Neural progenitor cell (in vitro differentiated cells): ENCODE measurements at places on chromosomes 2 and 18. TPM values are rescaled to one million over a fixed set of nuclear protein-coding genes. Genes with fewer than 3 reads are reported as not detected.
A peak's percentile ranks its signal among the peaks of the same experiment; 100 is the strongest.

TRIM43 gene
- not detected in 2 replicates for total RNA-seq

ERICH2 gene
- 0.43 and 2.7 TPM in 2 replicates for total RNA-seq

DIPK1C gene
- 12.9 and 13.7 TPM in 2 replicates for total RNA-seq

ITPRIPL1 gene
- total RNA-seq: 4.3 and 4.9 TPM in 2 replicates

PLCD4 gene
- total RNA-seq: 0.12 and 1.1 TPM in 2 replicates

- peaks cover 100% of the 10 kb centered on the region for H3K27me3 ChIP-seq
- no peak overlapping the region for H3K4me3 ChIP-seq
- DNase-seq: no peak
- peaks cover 38% of the 10 kb centered on the region for H3K4me1 ChIP-seq
- H3K27ac ChIP-seq: no peak overlapping the region
Measured at GRCh38 chr2:218996937-218997336, 3.7 kb upstream of the CRYBA2 start.

GAL3ST2 gene
- total RNA-seq: 0.09 TPM in 1 of 2 replicates, not detected in the other

DNA sequence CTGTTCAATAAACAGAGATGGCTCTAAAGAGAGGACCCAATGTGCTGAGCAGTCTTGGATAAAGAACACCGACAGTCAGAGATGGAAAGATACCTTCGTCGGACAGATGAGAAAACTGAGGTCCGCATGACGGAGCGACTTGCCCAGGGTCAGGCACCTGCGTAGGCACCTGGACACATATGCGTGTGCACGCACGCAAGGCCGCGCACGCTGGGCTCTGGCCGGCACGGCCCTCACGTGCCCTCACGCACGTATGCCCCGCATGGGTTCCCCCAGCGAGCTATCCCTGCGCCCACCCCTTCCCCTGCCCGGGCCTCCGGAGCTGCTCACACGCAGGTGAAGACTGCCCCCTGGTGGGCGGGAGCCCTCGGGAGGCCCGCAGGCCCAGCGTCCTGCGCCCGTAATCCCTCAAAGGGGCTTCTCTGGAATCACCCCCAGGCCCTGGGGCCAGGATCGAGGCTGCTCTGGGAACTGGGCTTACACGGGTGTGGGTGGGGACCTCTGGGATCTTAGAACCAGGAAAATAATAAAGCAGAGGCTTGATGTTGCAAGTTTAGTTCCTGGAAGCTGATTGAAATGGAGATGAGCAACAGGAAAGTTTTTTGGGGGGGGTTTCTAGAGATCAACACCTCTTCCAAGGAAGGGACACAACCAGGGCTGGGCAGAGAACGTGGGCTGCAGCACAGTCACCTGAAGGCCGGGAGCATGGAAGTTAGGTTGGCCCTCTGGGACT, 246.3 kb downstream of the TNS1 start:
- DNase-seq: peak; percentile 94
- H3K27ac ChIP-seq: no peak overlapping the region
- no peaks in the 10 kb centered on the region for H3K36me3 ChIP-seq
- peaks cover 8% of the 10 kb centered on the region for H3K4me1 ChIP-seq

CNRIP1 gene
- total RNA-seq: 3.7 and 5.0 TPM in 2 replicates

DNA sequence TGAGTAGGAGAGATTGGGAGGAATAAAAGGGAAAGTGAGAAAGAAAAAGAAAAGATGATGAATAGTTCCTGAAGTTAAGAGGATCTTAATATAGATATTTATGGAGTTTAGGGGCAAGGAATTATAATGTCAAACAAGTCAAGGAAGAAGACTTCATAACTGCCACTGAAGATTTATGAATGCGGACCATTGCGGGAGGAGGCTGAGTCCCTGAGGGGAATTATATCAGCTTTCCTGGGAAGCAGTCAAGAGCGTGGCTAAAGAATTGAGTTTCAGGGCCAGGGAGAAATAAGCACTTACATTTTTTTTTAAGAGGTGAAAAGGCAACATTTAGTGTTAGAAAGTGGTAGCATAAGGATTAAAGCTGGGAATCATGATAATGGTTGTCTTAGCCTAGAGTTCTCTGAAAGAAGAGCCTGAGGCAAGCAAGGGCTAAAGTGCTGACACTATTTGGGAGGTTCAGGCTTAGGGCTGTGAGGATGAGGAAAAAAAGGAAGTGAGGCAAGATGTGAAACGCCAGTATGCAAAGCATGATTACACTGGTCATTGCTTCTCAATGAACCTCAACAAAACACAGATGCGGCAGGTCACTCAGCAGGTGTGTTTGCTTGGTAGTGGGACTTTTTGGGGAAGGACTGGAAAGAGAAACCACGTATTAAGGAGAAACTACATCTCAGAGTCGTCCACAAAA, 217.1 kb downstream of the SLC4A3 start:
- no peaks in the 10 kb centered on the region for H3K36me3 ChIP-seq
- no peak for DNase-seq
- H3K27me3 ChIP-seq: no peaks in the 10 kb centered on the region
- H3K4me3 ChIP-seq: no peak overlapping the region

DNA sequence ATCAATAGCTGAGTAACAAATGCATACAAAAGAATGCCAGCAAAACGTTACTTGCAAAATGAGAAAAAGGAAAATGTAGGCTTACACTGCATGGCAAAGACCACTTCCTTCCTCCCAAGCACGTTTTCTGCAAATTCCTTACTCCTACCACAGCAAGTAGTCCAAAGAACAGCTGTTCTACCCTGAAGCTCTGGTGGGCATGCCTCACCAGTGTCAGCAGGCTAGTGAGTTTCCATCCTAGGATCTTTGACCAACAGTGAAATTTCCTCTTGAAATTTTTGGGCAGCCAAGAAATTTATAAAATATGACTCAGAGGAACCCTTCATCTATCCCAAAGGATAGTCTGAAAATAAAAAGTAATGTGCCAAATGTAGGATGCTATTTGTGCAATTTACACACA, 123.9 kb downstream of the ZNF532 start:
- H3K27me3 ChIP-seq: no peaks in the 10 kb centered on the region
- no peak overlapping the region for H3K4me3 ChIP-seq
- no peaks in the 10 kb centered on the region for H3K4me1 ChIP-seq
- no peaks in the 10 kb centered on the region for H3K36me3 ChIP-seq

GRCh38 chr2:30706534-30707303, 100.5 kb downstream of the CAPN13 start:
- no peaks in the 10 kb centered on the region for H3K27me3 ChIP-seq
- peaks cover 3% of the 10 kb centered on the region for H3K4me1 ChIP-seq

DNA sequence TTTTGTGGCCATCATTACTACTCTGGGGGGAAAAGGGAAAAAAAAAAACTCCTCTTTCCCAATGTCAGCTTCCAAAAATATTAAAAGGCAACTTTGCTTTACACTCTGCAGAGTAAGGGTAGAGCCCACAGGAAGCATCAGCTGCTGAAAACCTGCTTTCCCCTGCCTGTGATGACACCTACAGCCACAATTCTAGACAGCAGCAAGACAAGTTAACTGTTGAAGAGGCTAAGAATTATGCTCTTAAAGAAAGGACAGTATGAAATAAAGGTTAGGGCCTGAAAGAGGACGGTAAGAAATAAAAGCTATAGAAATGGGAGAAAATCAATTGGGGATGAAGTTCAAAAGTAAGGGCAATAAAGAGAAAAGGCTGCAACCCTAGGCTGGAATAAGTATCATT, 3.0 kb downstream of the PDE11A start:
- peaks cover 46% of the 10 kb centered on the region for H3K27me3 ChIP-seq
- H3K4me3 ChIP-seq: no peak overlapping the region
- no peaks in the 10 kb centered on the region for H3K36me3 ChIP-seq
- DNase-seq: no peak

DNA sequence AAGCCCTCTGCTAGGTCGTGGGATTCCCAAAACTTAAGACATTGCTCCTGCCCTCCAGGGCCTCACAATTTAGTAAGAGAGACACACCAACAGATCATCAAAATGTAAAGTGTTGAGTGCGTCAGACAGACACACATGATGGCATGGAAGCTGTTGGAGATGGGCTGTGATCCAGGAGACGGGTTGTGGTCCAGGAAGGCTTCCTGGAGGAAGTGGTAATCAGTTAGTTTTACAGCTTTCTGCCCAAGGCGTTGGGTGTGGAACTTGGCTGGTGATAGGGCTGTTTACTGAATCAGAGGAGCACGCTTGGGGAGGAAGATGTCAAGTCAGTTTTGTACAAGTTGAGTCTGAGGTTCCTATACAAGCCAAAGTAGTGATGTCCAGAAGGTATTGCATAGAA, 24.0 kb upstream of the GLI2 start:
- peaks cover 10% of the 10 kb centered on the region for H3K4me1 ChIP-seq
- H3K27ac ChIP-seq: no peak overlapping the region
- no peaks in the 10 kb centered on the region for H3K36me3 ChIP-seq
- H3K27me3 ChIP-seq: peaks cover 64% of the 10 kb centered on the region

POMC gene
- not detected in 2 replicates for total RNA-seq

PROKR1 gene
- 1.8 and 2.1 TPM in 2 replicates for total RNA-seq
